ENCODE measurements at places on chromosomes 1 and 21. TPM values are rescaled to one million over a fixed set of nuclear protein-coding genes. Genes with fewer than 3 reads are reported as not detected.

The KIF26B gene
- 0.36 TPM for total RNA-seq

DNA sequence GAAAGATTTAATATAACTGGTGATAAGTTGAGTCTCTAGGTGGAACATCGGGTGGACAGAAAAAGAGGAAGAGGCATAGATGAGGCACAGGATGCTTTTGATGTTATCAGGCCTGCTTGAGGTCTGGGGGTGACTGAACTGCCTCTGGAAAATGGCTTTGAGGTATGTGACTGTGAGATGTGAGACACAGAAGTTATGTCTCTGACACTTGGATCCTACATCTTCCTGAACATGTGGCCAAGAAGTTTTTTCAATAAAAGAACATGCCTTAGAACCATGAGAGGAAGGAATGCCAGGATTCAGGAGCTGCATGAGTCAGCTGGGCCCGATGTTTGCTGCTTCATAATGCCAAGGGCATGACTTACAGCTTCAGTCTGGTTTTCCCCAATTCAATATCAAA lies 11.5 kb upstream of the AIM2 start:
- DNase-seq, result no peak

DNA sequence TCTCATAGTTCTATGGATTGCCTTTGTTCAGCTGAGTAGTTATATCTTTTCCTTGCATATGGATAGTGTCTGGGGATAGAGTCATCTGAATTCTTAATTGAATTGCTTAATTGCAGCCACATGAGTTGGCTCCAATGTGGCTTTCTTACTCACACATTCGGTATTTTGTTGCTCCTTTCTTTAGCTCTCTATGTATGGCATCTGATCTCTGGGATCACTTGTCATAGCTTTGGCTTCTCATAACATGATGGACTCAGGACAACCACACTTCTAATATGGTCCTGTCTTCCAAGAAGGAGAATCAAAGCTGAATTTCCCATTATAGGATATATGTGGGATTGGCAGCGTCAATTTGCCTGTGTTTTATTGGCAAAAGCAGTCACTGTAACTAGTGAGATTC lies 716.2 kb downstream of the NCAM2 start:
- no peak for DNase-seq

- DNase-seq, result no peak
Measured at GRCh38 chr1:165925498-165926079, 98.2 kb downstream of the UCK2 start.

The PRDX1 gene
- 299 TPM for total RNA-seq

DNA sequence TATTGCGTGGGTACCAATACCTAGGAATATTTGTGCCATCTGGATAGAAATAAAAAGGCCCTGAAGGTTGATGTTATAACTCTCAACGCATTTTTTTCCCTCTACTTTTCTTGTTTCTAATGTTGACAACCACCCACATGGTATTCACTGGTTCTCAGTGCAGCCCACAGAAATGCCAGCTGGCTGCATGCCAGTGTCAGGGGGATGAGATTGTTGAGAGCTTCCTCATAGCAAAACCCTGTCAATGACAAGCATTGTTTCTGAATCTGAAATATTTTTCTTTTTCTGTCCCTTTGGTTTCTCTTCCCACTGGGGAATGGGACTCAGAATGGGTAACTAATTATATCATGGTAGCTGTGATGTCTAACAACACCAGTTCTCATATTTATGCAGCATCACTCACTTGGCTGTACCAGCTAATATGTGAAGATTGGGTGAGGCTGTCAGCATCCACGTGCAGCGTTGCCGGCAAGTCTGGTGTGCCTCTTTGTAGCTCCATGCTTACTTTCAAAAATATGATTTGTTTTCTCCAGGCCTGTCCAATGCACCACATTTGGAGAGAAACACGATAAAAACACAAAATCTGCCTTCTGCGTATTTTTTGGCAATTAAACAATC lies 284.6 kb downstream of the PTBP2 start:
- no peak for DNase-seq

GRCh38 chr1:205567716-205568115 lies 63.2 kb downstream of the CDK18 start:
- DNase-seq, result no peak
